A172 (cell line): ENCODE measurements at places on chromosomes 12 and 14.

DNA sequence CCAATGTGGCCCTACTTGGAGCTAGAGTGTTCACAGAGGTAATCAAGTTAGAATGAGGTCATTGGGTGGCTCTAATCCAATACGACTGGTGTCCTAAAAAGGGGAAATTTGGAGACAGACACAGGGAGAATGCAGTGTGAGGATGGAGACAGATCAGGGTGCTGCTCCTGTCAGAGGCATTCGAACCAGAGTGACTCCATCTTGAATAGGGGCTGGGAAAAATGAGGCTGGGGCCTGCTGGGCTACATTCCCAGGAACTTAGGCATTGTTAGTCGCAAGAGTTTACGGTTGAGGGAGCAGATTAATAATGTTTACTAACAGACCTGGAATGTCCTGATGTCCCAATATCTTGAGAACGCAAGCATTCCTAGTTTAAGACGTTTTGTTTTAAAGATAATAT lies 20.2 kb downstream of the TNFAIP2 start:
- no peak for DNase-seq

DNA sequence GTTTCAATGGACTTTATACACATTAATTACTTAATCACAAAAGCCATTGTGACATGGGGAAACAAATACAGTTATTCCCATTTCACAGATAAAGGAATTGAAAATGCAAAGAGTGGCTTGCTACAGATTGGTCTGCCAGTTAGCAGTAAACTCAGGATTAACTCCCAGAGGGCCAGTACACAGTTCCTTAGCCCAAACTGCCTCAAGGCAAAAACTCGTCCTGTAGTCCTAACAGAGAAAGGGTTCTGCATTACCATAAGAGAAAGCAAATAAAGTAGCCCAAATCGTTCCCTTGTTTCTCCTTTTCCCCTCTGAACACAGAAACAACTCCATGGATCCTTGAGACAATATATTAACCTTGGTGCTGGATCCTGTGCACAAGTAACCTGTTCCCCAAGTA lies 274.4 kb downstream of the LRIG3 start:
- no peak for DNase-seq

DNA sequence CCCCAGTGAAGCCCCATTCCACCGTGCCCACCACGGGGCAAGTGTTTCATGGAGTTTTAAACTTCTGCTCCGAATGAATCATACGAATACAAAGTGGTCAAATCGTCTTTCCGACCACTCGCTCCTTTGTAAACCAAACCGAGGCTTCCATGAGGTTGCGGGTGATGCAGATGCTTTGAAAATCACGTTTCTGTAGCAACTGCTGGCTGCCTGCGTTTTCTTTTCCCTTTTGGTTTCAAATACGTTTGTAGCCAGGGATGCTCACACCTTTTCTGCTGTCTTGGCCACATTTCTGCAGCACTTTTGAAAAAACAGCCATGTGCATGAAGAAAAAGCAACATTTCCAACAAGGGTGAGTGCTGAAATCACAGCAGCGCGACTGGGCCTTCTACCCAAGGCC lies 33.7 kb downstream of the RFLNA start:
- DNase-seq = no peak

DNA sequence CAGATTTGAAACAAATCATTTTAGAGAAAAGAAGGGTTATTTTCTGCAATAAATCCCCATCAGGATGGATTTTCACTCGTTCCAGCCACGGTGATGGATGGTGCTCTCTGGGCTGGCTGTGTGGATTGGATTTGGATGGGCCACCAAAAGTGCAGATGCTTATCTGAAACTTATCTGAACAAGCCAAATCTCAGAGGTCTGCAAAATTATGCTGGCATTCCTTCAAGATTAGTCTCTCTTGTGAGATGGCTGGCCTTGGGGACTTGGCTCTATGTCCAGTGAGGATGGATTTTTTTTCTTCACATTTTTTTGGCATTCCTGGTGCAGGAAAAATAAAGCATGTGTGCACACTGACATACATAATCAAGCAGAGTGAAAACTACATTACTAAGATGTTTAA lies 341.9 kb downstream of the GXYLT1 start:
- no peak for DNase-seq

DNA sequence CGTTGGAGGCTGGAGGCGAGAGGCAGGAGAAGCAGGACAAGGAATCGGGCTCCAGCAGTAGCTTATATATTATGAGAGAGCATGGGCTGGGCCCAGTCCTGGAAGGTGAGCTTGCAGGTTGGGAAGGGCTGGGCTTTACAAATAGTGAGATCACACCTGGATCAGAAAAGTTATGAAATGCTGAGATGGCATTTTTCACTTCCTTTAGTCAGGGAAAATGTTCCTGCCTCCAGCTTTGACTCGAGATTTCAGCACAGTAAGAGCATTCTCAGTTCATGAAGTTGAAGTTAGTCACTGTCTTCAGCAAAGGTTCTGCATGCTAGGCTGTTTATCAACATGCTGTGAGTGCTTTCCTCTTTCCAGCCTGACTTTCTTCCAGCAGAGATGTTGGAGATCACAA lies at the start of gene KRT6C:
TSS of gene KRT6C (minus strand) at position 38 of the 400 bp plus-strand sequence. CDS start 68 bp downstream, outside the sequence.
- no peak for DNase-seq

DNA sequence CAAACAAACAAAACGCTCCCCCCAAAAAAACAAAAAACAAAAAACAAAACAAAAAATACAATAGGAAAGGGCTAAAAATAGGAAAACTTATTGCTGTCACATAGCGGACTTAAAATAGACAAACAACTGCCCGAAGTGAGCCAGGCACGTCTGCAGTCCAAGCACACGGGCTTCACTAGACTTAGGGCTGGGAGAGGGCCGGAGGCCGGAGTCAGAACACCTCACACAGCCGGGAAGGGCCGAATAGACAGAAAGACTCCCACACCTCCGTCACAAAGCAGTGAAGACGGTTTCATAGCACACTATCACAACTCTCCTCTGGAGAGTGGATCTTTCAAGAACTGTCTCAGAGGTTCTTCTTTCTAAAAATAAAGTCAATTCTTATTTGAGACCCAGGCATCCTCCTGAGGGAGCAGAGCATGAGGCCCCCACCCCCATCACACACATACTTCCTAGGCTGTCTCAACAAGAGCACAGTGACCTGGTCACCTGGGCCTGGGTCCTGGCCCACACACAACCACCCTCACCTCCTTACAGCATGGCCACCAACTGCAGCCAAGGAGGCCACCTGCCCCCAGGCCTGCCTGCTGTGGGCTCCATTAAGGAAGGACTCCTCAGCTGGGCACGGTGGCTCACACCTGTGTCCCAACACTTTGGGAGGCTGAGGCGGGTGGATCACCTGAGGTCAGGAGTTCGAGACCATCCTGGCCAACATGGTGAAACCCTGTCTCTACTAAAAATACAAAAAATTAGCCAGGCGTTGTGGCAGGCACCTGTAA lies 6.7 kb downstream of the BAG5 start:
- no peak for DNase-seq

DNA sequence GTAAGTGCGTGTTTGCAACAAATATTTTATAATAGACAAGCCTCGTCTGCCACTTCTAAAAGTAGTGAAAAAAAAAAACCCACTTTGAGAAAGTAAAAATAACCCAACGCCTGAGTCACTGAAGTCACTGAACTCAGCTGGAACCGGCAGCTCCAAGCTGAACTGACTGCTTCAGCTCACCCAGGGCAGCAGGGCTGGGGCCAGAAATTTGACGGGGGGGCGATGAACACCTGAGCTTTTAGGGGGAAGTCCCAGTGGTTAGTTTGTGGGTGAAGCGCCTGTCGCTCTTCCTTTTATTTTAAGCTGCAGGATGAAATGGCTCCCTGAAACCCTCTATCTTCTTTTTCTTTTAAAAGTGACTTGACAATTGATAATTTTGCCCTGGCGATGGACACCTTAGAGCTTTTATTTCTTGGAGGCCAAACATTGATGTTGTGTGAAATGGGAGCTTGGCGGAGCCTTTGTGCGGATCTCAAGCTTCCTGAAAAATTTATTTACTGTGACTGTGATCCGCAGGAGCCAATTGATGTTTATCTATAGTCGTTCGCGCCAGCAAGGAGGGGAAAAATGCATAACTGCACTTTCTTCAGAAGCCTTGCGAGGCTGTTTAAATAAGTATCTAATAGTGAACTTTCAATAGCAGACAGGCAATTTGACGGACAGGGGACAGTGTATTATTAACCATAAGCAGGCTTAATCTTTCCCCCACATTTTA lies 173.2 kb upstream of the MYL2 start:
- no peak for DNase-seq

DNA sequence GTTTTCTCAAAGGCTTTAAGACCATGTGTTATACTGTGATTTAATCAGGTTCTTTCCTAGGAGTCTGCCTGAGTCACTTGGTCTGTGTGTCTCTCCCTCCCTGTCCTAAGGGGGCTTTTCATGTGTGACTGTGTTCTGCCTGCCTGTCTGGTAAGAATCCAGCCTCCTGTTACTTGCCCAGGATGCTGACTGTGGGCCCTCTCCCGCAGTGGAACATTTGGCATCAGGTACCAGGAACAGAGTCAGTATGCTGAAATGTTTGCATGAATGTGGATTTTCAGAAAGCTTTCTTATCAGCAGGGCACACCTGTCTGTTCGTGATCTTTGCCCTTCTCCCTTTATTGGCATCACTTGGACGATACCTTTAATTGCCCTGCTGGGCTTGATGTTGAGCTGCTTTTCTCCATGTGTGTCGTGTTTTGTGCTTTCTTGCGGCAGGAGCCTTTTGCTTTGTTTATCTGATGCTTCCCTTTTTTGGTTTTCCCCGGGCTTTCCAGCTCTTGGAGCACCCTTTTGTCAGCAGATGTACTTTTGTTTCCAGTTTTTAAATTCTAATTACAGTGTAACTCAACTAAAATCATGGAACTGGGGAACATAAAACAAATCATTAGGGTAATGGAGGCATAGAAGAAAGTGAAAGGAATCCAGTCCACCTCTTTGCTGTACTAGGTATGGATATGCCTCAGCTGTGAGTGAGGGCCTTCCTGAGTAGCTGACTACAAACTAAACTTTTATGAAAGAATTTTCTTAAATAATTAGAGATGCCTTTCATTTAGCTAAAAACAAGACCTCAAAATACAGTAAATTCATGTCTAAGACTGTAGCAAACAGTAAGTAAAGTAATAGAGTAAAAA lies 72.5 kb downstream of the TRAF3 start:
- DNase-seq = no peak

DNA sequence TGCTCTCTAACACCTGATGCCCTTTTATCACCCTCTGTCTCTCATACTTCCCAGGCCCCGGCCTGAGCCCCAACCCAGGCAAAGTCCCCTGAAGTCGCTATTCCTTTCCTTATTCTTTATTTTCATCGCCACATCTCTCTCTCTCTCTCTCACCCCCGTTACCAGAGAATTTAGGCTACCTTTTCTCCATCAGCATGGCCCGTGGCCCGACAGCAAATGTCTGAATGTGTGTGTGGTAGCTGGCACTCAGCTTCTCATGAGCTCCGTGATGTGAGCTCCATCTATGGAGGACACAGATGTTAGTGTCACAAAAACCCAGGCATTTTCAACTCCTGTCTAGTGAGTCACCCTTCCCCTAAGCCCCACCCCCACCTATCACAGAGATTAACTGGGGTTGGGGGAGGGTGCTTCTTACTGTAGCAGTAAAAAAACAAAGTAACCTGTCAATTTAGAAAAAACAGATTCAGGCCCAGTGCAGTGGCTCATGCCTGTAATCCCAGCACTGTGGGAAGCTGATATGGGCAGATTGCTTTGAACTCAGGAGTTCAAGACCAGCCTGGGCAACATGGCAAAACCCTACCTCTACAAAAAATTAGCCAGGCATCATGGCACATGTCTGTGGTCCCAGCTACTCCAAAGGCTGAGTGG lies 53.8 kb downstream of the VCPKMT start:
- DNase-seq = peak; percentile 82

DNA sequence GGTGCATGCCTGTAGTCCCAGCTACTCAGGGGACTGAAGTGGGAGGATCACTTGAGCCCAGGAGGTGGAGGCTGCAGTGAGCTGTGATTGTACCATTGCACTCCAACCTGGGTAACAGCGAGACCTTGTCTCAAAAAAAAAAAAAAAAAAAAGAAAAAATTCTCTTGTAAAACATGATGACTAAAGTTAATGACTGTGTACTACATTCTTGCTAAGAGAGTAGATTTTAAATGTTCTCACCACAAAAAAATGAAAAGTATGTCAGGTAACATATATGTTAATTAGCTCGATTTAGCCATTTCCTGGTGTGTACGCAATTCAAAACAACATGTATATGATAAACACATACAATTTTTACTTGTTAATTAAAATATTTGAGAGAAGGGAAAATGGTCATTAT lies 480.7 kb upstream of the RGS6 start:
- no peak for DNase-seq

- DNase-seq = peak; percentile 19
Measured at GRCh38 chr12:106227641-106228319, 20.0 kb downstream of the CKAP4 start.

DNA sequence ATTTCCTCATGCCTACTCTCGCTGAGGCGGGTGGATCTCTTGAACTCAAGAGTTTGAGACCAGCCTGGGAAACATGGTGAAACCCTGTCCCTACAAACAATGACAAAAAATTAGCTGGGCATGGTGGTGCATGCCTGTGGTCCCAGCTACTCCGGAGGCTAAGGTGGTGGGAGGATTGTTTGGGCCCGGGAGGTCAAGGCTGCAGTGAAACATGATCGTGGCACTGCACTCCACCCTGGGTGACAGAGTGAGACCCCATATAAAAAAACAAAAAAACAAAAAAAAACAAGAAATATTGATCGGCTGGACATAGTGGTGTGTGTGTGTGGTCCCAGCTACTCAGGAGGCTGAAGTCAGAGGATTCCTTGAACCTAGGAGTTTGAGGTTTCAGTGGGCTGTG lies 9.2 kb downstream of the MOAP1 start:
- no peak for DNase-seq

DNA sequence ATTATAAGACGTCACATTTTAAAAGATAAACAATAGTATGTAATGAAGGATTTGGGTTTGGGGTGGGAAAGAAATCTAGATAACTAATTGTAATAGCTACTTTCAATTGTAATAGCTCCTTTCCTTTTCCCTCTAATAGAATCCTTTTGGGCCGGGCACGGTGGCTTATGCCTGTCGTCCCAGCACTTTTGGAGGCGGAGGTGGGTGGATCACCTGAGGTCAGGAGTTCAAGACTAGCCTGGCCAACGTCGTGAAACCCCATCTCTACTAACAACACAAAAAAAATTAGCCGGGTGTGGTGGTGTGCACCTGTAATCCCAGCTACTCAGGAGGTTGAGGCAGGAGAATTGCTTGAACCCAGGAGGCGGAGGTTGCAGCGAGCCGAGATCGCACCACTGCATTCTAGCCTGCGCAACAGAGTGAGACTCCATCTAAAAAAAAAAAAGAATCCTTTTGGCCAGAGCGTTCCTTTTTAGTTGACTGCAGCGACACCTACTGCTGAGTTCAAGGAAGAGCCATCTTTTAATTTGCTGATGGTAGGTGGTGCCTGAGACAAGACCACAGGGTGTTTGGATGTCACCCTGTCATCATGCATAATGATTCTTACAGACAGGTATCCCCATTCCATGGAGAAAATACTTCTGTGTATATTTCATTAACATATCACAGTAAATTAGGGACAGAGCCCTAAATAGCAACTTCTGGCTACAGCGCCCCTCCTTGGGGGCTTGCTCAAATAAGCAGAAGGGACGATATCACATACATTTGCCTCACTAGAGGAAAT lies 79.5 kb downstream of the ARMH4 start:
- DNase-seq = peak; percentile 26
